Large intestine (tissue), 12 donors: ENCODE measurements at places on chromosomes 6 and 20.

- no peak for DNase-seq
Observed at GRCh38 chr6:150266963-150267685, 101.7 kb upstream of the IYD start.

DNA sequence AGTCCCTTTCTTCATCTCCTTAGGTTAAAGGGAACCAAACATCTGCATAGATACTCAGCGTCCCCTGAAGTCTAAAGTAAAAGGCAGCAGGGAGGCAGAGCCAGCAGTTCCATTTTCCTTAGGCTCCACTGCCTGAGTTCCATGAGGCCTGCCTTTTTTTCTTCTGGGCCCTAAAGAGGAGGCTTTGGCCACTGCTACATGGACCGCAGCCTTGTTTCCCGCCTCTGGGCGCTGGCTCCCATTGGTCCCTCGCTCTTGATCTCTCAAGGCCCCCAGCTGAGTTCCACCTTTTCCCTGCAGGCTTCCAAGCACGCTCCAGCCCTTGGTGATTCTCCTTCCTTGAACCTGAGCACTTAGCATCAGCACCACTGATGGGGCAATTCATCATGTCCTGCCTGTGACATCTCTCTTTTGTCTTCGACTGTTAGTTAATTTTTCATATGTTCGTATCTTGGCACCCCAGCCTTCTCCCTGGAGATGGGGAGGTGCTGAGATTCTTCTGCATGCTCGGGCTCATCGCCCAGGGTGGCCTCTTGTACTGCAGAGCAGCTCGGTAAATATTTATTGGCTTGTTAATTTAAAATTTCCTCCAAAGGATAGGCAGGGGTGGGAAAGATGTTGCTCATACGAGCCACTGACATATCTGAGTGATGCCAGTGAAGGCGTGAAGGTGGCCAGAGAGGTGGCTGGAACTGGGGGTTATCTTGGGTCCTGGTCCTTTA is 3.4 kb downstream of the MLN start:
- DNase-seq, result no peak

DNA sequence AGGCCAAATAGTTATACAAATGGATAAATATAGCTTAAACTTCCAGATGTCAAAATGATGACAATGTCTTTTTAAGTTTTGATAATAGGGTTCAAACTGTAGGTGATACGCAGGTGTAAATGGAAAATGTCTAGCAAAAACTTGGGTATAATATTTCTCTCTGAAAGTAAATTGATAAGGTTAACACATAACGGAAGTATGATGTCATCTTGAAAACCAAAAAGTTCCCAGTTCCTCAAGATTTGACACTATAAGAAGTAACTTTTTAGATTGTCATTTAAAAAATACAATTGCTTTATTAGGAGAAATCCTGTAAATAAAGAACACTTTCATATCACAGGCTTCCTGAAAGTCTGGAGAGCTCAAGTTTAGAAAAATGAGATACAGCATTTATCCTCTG is 483.4 kb downstream of the FRK start:
- no peak for DNase-seq

DNA sequence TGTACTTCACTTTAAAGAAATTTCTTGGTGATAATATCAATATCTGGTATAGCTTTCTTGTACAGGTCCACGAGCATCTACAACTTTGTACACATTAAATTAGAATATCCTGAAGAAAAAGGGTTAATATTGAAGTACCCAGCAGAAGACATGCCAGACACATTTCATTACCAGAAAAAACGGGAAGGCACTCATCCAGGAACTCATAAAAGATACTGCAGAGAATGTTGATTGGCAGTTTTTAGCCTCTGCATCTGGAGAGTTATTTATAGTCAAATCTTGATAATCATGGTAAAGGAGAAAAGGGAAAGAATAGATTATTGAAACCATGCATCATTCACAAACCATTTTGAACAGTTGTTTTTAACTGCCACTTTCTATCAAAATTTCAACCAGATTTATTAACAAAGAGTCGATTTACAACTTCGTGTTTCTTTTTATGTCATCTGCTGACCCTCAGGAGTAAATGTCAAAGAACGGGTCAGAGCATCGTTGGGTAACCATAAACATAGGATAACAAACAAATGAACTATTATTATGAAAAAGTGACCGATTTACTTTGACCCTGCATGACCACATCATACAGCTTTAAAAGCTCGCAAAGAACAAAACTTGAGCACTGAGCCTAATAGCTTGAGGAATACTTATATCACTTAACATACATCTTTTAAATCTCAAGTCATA is 229.2 kb upstream of the SGK1 start:
- DNase-seq, result no peak

GRCh38 chr20:56540415-56540814 is 7.4 kb downstream of the FAM209B start:
- DNase-seq, result no peak

GRCh38 chr6:159259441-159260125 is 90.4 kb downstream of the FNDC1 start:
- no peak for DNase-seq

GRCh38 chr20:21323640-21324039 is 20.5 kb downstream of the XRN2 start:
- no peak for DNase-seq

- DNase-seq, result no peak
Observed at GRCh38 chr6:41422161-41422560, 86.8 kb downstream of the NCR2 start.

DNA sequence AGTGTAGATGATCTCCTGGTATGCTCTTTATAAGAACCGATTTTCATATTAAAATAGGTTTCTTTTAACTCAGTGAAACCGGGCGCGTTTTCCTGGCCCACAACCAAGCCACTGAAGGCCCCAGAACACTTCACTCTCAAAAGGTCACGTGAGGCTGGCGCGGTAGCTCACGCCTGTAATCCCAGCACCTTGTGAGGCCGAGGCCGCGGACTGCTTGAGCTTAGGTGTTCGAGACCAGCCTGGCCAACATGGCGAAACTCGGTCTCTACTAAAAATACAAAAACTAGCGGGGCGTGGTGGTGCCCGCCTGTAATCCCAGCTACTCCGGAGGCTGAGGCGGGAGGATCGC is 402 bp upstream of the TAF8 start:
- DNase-seq, result peak; percentile 33

DNA sequence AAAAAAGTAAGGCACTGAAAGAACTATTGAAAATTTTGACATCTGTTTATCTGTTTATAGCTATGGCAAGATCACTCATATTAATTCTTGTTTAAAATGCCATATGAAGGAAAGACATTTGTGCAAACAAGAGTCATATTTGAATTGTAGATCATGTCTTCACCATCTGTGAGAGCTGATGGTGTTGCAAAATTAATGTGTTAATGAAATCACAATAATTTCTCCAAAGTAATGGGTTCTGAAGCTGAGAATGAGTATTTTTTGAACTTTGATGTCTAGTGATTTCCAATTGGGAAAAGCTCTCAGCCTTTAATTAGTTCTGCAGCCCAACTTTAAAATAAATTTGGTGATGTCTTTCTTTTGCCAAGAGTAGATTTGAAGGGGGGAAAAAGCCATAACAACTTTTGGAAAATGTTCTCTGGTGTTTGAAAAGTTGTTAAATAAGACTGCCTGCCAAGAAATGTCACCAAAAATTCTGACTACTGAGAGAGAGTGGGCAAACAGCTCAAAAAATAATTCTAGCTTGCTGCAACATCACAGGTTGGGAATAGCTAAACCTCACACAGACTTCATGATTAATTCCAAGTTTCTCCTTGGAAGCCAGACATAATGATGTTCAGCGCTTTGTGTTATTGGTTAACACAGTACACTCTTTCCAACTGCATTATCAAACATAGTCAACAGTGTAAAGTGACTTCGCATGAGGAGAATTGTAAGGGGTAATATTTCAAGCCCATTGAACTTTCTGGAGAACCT is 142.6 kb downstream of the SOBP start:
- DNase-seq, result no peak

DNA sequence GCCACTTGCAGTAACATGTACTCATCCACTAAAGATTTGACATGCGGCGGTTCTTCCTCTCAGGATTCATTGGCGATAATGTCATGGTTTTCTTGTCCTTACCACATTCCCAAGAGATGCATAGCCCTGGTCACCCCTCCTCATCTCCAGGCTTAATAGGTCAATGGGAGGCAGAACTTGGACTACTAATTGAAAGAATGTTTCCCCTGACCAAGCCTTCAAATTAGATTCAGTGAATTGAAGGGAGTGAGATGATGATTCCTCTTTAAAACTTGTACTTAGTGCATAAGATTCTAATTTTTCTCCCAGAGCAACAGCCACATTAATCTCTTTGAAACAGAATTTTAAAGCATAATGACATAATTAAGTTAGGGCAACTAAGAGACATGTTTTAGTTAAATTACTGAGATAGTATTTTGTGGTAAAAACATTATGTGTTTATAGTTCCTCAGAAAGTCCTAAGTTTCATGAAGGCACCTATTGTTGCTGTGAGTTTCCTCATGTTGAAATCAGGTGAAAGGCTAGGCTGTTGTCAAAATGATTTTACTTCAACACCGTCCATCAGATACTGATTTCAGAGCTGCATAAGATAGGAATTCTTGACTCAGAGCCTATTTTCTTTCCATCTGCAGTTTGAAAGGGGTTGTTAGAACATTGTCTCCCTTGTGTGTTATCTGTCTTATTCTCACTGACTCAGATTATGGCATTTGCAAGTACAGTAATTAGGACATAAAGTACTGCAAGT is 48.5 kb downstream of the STK4 start:
- DNase-seq, result peak; percentile 51

- no peak for DNase-seq
Observed at GRCh38 chr6:123589973-123590372, 46.8 kb downstream of the TRDN start.

GRCh38 chr6:13807696-13808095 is 6.7 kb downstream of the MCUR1 start:
- no peak for DNase-seq

- no peak for DNase-seq
Observed at GRCh38 chr6:124927806-124928205, 34.4 kb upstream of the RNF217 start.

DNA sequence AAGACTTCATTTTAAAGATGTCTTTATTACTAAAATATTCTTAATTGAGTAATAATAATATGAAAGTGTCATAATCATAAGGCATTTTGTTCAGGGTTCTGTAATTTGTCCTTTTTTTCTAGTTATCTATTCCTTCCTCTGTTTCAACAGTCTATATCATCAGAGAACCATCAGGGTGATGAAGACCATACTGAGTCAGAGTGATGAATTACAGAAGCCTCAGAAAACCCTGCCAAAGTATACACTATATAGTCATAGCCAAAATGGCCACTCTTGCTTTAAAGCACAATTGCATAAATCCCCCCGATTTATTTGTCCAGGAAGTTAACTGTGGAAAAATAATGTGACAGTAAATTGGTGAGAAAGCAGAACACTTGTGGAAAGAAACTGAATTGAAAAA is 735.0 kb downstream of the EPHA7 start:
- DNase-seq, result no peak

- no peak for DNase-seq
Observed at GRCh38 chr6:143248359-143248758, 187.7 kb downstream of the AIG1 start.

- no peak for DNase-seq
Observed at GRCh38 chr6:166860392-166860791, 96.0 kb downstream of the RNASET2 start.

DNA sequence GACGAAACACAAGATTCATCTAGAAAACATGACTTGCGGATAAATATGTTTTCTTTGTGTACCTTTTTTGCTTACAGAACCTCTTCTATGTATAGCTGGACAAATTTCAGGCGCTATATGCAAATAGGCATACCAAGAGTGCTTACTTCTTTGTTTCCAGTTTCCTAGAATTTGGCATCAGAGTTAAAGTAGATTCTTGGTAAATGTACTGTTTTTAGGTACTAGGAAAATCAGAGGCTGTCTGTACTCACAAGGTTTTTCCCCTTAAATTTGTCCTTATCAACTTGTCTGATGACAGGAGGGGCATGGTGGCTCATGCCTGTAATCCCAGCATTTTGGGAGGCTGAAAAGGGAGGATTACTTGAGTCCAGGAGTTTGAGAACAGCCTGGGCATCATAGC is 124.9 kb upstream of the TMEM170B start:
- DNase-seq, result no peak

- DNase-seq, result no peak
Observed at GRCh38 chr6:36688063-36688738, 9.4 kb upstream of the RAB44 start.

GRCh38 chr6:166855416-166855815 is 100.9 kb downstream of the RNASET2 start:
- DNase-seq, result no peak

- DNase-seq, result no peak
Observed at GRCh38 chr20:31667315-31668285, 29.9 kb downstream of the COX4I2 start.

DNA sequence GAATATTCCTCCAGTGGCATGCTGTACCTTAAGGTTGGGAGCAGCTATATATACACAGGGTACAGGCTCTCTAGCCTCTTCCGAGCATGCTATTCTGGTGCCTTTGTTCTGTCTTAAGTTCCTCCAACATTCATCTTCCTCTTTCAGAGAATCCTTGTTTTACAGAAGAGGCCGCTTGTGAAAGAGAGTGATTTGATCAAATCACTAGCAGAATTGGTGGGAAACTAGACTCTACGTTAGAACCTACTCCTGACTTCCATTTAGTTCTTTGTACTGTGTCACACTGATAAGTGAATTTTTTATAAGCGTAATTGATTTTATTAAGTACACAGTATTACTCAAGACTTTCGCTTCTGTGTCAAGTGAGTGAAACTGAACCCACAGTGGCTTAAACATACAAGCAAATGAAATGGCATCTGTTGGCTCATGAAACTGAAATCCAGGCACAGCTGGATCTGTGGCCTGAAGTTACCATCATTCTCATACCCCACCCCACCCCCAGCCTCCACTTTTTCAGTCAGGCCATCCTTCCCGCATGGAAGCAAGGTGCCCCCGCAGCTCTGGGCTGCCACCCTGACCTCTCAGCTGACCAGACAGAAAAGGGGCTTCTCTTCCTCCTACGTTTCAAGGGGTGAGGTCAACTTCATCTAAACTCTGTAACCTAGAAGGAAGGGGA is 102.3 kb downstream of the RPP40 start:
- no peak for DNase-seq

DNA sequence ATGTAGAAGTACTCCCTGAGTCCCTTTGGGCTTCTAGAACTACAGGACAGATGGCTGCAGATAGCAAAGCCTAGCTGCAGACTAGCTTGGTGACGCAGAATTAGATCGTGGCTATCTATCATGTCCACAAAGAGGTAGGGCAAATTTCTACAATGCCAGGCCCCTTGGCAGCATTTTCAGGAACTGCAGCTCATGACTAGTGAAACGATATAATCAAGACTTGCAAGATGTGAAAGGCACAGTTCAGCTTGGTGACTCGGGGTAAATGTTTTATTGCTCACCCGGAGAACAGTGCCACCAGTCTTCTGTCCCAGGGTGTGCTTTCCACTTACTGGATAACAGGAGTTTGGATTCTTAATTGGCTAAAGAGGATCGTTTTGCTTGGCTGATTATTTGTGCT is 108.7 kb upstream of the LY86 start:
- DNase-seq, result no peak

GRCh38 chr6:15401120-15401519 is 155.3 kb downstream of the JARID2 start:
- DNase-seq, result no peak

GRCh38 chr20:8443464-8444072 is 311.5 kb downstream of the PLCB1 start:
- DNase-seq, result no peak

- DNase-seq, result no peak
Observed at GRCh38 chr6:166598441-166599138, 12.1 kb upstream of the RAMACL start.

- DNase-seq, result no peak
Observed at GRCh38 chr6:140370976-140371870, 996.8 kb upstream of the CITED2 start.
